Kasumi-1 (cell line): ENCODE measurements at places on chromosomes 4 and X.

GRCh38 chrX:22406201-22406737 lies 133.6 kb downstream of the CBLL2 start:
- no peak for DNase-seq

DNA sequence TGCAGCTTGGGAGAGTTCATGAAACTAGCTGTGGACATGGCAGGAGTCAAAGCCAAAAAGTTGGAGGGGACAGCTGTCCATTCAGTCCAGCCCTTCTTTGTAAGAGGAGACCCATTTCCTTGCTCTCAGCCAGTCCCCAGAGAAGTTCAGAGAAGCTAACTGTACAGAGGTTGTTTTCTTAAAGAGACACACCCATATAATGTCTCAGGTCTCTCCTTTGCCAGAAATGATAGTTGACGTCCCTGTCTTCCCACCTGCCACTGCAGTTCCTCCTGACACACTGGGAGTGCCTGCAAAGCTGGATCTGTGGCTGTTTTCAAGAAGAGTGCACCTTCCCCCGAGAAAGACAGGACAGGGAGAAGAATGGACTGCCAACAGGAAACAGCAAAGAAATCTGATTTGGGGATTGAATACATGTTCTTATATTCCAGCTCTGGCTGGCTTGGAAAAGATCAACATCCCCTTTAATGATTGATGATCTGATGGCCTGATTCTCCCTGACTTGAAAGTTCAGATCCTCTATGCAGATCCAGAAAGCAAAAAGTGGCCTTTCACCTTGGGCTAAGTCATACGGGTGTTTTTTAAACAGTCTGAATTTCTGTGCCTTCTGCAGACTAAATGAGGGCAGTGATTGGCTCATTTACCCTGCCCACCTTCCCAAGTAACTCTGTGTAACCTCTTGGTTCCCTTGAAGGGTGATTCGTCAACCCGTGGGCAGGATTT lies 87.2 kb downstream of the MAOA start:
- DNase-seq, result no peak

- peak; percentile 3 for DNase-seq
Observed at GRCh38 chrX:44876086-44876485, 3.1 kb downstream of the KDM6A start.

DNA sequence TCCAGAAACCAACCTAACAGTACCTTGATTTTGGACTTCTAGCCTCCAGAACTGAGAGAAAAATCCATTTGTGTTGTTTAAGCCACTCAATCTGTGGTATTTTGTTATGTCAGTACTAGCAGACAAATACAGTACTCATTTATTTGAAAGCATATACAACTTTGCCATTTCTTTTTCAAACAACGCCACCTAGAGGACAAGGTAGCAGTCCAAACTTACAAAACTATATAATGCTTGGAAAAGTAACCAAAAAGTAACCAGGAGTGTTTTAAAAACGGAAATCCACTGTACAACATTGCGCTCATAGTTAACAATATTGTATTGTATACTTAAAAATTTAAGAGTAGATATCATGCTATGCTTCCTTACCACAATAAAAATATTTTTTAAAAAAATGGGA lies 37.0 kb upstream of the FGF13 start:
- peak; percentile 14 for DNase-seq

- DNase-seq, result no peak
Observed at GRCh38 chrX:38578167-38578566, 16.8 kb downstream of the TSPAN7 start.

- DNase-seq, result peak; percentile 85
Observed at GRCh38 chr4:102625232-102625930, 124.2 kb downstream of the NFKB1 start.

DNA sequence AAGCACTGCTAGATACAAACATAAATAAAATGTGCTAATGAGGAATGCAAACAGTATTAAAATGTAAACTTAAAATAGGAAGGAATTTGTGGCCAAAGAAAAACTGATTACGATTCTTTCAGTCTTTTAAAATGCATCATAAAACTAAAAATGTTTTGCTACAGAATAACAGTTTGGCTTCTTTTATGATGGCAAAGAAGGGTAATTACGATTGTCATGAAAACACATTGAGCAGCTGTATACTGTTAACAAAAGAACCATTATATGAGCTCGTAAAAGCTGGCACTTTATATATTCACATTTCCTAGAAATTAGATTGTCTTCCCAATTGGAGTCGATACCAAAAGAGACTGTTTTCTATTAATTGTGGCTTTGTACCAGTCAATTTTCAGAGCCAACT lies 290.4 kb downstream of the NR3C2 start:
- DNase-seq, result no peak

DNA sequence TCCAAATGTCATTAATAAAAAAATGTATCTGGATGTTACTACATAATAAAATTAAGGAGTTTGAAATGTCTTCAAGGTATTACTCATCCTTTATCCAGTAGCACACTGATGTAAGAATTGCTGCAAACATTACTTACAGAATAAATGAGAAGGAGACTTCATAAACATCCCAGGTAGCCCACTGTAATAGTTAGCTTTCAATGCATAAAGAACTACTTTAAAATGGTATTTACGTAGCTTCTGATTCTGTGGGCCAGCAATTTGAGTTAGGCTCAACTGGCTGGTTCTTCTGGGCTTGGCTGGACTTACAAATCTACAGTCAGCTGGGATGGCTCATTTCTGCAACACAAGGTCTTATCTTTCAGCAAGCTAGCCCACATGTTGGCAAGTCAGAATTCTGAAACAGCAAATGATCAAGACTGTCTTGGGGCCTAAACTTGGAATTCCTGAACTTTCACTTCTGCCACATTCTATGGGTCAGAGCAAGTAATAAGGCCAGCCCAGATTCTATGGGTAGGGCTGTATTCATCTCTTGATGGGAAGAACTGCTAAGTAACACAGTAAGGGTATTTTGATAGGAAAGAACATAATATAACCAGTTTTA lies 522.5 kb downstream of the IQCM start:
- no peak for DNase-seq
